ENCODE measurements at places on chromosomes 2 and 18.

- DNase-seq, result no peak
Measured at GRCh38 chr18:3455907-3456685, 6.1 kb downstream of the TGIF1 start.

- DNase-seq, result peak; percentile 32
Measured at GRCh38 chr18:8766559-8767293, 61.4 kb downstream of the MTCL1 start.

- no peak for DNase-seq
Measured at GRCh38 chr2:165469417-165469816, at the start of gene CSRNP3. CSRNP3 (plus strand) TSS chr2:165469698; CDS start chr2:165595066, 125,368 bp downstream.

GRCh38 chr2:71538241-71538640 lies 84.9 kb downstream of the DYSF start:
- DNase-seq, result no peak

GRCh38 chr2:43519643-43520221 lies 76.1 kb downstream of the THADA start:
- DNase-seq, result no peak

DNA sequence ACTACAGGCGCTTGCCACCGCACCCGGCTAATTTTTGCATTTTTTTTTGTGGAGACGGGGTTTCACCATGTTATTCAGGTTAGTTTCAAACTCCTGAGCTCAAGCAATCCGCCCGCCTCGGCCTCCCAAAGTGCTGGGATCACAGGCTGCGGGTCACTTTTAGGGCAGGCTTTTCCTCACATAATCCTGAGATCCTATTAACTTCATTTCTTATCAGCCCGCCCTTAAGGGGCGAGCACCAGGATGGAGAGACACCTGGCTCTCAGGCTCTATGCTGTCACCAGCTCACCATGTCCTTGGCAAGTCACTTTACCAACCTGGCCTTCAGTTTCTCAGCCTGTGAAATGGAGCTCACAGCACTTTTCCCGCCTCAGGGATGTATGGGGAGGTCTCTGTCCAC lies 23.0 kb downstream of the ZFP36L2 start:
- DNase-seq, result no peak

GRCh38 chr2:181036848-181037603 lies 56.6 kb downstream of the UBE2E3 start:
- no peak for DNase-seq

DNA sequence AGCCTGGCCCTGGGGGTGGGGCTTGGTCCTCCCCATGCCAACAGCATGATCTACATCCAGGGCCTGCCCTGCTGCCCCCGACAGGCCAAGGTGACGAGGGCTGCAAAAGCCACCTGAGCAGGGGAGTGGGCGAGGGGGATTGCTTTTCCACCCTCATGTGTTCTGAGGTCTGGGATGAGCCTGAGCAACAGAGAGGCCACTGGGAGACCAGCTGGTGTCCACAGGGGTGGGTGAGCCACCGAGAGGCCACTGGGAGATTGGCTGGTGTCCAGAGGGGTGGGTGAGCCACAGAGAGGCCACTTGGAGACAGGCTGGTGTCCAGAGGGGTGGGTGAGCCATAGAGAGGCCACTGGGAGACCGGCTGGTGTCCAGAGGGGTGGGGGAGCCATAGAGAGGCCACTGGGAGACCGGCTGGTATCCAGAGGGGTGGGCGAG lies 147.4 kb upstream of the GPC1 start:
- no peak for DNase-seq

GRCh38 chr18:10514601-10515000 lies 11.2 kb upstream of the NAPG start:
- no peak for DNase-seq

- DNase-seq, result no peak
Measured at GRCh38 chr2:197128126-197128525, 182.5 kb downstream of the ANKRD44 start.

- DNase-seq, result no peak
Measured at GRCh38 chr2:113207021-113207420, 33.2 kb downstream of the PSD4 start.

GRCh38 chr2:70668911-70669310 lies 99.1 kb downstream of the ADD2 start:
- no peak for DNase-seq

GRCh38 chr2:37893327-37893726 lies 31.8 kb upstream of the RMDN2 start:
- no peak for DNase-seq

DNA sequence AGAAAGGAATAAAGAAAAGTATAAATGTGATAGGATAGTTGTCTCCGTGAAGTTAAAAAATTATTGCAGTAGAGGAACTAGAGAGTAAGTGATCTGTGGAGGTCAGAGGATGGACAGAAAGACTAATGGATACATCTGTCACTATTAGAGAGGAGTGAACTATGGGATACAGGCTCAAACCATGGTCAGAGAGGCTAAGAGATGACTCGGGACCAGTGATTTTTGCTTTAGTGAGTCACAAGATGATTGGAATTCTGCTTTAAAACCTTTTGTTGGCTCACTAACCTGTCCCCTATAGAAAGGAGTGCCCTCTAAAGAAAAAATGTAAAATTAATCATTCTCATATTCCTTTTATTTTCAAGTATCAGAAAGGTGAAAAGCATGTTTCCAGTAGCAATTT lies 30.3 kb downstream of the ALMS1 start:
- DNase-seq, result no peak

DNA sequence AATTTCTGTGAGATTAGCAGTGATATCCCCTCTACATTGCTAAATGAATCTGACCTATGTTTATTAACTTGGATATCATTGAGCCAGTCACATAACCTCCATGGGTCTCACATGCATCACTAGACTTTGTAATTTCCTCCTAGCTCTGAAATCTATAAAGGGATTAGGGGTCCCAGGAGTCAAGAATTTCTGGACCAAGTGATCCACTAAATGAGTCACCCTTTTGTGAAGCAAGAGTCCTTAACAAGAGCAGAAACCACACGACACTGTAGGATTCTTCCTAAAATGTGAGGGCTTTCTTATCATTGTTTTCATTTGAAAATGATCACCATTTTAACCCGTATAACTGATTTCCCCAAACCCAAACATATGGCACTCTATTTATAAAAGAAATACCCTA lies 90.3 kb downstream of the DHRS9 start:
- no peak for DNase-seq

- DNase-seq, result no peak
Measured at GRCh38 chr2:112825706-112826105, 10.9 kb downstream of the IL1B start.

- no peak for DNase-seq
Measured at GRCh38 chr2:120701499-120701898, 34.2 kb upstream of the GLI2 start.

DNA sequence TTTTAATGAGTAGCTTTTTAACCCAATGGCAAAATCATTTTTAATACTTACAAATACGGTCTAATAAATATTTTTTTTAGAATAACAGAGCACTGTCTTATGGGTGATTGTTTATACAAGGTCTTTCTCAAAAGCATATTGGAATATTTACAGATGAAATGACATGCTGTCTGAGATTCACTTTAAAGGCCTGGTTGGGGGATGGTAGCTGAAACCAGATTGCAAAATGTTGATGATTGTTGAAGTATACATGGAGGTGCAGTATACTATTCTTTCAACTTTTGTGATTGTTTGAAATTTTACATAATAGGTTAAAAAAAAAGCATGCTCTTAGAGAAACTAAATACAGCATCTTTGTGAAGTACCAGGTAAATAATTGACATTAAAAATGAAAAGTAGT lies 111.2 kb downstream of the FMNL2 start:
- no peak for DNase-seq

GRCh38 chr2:102172745-102173144 lies 14.1 kb upstream of the IL1RL2 start:
- DNase-seq, result no peak

GRCh38 chr2:232362174-232362900 lies 16.2 kb upstream of the ALPP start:
- DNase-seq, result no peak

DNA sequence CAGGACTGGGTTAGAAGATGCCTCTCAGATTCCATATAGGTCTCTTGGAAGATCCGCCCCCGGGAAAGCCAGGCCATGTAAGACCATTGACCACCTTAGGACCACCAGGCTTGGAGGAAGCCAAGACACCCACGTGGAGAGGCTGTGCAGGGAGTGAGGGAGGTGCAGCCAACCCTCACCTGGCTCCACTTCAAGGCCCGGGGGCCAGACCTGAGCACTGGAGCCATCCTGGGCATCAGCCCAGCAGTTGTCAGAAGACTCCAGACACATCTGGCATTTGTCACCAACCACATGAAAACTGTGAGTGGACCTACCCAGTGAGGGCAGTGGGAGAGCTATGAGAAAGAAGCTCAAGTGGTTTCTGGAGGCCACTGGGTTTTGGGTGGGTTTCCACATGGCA lies 214.4 kb downstream of the MYT1L start:
- no peak for DNase-seq

DNA sequence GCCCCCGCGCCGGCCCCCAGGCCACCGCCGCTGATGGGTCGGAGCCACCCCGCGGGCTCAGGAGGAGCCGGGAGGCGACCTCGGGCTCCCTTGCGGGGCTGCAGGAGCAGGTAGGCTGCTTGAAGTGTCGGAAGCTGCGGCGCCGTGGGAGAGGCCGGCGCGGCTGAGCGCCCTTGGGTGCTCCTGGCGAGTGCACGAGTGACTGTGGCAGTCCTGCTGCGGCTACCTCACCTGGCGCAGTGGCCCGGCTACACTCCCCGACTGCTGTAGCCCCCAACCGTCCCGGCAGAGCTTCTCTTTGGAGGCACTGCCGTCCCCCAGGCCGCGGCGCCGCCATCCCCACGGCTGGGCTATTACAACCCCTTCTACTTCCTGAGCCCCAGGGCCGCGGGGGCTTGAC lies 10.0 kb upstream of the LYPD6 start:
- no peak for DNase-seq

GRCh38 chr2:73837847-73838585 lies 9.3 kb downstream of the STAMBP start:
- no peak for DNase-seq

- no peak for DNase-seq
Measured at GRCh38 chr2:107412981-107413380, 413.7 kb upstream of the RGPD4 start.

GRCh38 chr2:109226128-109226527 lies 97.1 kb downstream of the SH3RF3 start:
- no peak for DNase-seq

DNA sequence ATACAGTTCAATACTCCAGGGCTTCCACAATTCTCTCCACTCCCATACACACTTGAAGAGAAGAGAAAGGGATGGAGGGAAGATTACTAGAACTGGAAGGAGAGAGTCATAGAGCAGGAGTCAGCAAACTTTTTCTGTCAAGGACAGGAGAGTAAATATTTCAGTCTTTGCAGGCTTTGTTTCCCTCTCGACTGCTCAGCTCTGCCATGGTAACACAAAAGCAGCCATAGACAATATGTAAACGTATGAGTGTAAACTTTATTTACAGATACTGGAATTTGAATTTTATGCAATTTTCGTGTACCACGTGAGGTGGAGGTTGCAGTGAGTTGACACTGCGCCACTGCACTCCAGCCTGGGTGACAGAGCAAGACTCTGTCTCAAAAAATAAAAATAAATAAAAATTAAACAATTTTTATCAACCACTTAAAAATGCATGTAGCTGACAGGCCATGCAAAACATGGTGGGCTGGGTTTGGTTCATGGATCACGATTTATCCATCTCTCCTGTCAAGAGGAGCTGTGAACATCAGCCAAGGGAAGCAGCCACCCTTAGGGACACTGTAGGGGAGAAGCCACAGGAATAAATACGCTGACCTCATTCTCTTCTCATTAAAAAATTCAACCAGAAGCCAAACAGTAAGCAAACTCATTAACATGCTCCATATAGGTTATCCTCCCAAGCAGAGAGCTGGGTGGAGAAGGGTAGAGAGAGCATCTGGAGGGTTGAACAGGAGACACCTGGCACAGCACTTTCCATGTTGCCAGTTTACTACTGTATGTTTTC lies 266.4 kb upstream of the FN1 start:
- no peak for DNase-seq

- no peak for DNase-seq
Measured at GRCh38 chr2:33391529-33392255, 84.8 kb upstream of the RASGRP3 start.

GRCh38 chr2:164745012-164745797 lies 96.4 kb downstream of the COBLL1 start:
- DNase-seq, result no peak

- DNase-seq, result no peak
Measured at GRCh38 chr2:174631009-174631981, 33.7 kb upstream of the WIPF1 start.

GRCh38 chr2:25587361-25587760 lies 86.0 kb downstream of the DTNB start:
- DNase-seq, result no peak

DNA sequence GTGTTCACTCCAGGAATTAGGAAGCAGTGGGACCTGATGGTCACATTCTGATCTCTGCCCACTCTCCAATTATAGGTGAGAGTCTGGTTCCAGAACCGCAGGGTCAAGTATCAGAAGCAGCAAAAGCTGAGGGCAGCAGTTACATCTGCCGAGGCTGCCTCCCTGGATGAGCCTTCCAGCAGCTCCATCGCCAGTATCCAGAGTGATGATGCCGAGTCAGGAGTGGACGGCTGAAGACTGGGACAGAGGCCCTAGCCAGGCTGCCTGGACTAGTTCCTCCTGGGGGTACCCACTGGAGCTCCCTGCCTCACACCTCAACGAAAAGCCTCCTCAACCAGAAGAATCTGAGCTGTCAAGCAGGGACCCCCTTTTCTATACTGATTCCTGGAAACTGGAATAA lies 3.3 kb upstream of the SMYD5 start:
- DNase-seq, result no peak

DNA sequence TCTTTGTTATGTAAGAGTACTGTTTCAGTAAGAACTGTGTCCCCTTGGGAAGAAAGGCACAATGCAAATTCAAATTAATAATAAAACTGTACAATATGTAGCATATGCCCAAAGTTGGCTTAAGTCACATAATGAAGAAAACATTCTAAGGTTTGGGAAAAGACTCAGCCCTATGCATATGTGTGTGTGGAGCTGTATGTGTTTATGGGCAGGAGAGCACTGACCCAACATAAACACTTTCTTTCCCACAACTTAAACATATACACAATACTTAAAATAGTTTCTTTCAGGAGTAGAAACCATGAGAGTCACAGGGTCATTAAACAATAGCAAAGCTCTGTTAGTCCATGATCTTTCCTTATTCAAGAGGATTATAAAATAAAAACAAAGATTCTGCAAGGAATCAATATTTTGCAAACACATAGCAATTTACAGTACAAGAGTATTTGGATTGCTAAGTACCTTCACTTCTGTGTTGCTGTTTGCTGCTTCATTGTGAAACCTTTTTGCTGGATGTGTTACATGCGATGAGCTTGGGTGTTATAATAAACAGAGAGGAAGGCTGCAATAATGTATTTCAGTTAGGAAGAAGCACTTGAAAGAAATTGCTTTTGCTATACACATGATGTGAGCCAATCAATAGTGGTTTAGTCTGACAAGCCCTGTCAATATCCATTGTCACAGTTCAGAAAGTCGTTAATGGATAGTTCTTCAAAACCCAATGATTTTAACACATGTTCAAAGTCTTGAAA lies 347.3 kb downstream of the ARHGAP15 start:
- no peak for DNase-seq
